CD8-positive, alpha-beta memory T cell (primary cell): ENCODE measurements at places on chromosomes 5 and 9. TPM values are rescaled to one million over a fixed set of nuclear protein-coding genes. Genes with fewer than 3 reads are reported as not detected.

DNA sequence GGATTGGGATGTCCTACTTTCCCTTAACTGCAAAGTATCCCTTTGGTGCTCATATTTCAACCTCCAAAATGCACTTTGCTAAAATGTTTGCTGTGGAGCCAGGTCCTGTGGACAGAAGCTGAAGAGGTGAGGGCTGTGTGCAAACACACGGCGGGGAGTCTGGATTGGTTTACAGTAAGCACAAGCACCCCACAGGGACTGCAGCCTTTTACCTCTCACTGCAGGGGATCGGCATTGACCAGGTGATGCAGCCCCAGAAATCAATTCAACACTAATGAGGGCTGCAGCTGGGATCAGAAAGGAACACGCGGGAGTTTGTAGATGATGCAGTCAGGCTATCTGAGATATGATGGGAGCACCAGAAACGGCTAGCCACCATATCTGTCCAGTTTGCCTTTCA is 450.9 kb downstream of the CCDC171 start:
- no peak for DNase-seq
- H3K27ac ChIP-seq = no peak overlapping the region
- no peaks in the 10 kb centered on the region for H3K27me3 ChIP-seq
- H3K4me1 ChIP-seq = no peaks in the 10 kb centered on the region
- no peak overlapping the region for H3K4me3 ChIP-seq

DNA sequence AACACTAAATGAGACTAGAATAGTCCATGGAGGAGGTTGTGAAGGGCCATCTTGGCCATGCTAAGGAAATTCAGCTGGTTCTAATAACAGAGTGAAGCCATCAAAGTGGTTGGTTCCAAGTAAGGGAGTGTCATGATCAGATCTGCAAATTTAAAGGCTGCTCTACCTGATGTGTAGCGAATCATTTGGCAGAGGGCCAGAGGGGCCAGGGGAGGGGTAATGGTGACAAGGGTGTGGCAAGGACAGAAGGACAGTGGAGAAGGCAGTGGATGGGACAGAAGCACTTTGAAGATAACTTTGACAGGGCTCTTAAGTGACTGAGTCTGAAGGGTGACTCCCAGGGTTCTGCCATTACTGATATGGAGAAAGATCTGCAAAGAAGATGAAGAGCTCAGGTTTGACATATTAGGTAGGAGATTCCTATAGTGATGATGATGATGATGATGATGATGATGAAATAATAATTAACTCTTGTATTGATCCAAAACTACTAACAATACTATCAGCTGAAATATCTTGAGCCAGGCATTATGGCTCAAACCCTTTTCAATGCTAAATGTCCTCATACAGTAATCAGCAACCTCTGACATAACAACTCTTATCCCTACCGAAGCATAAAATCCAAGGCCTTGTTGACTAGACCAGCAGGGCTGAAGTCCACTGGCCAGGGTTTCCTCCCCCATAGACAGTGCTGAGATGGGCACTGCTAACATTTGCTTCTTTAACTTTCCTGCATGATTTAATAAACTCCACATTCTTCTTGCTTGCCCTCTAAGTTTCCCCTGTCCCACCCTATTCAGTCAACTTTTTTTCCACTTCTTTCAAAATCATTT is 20.0 kb downstream of the KIAA1191 start:
- H3K4me3 ChIP-seq = no peak overlapping the region
- no peaks in the 10 kb centered on the region for H3K4me1 ChIP-seq
- no peaks in the 10 kb centered on the region for H3K27me3 ChIP-seq
- H3K36me3 ChIP-seq = peaks cover 21% of the 10 kb centered on the region
- no peak for DNase-seq

- no peak for DNase-seq
- H3K4me1 ChIP-seq = no peaks in the 10 kb centered on the region
- peaks cover 3% of the 10 kb centered on the region for H3K27me3 ChIP-seq
- no peak overlapping the region for H3K27ac ChIP-seq
- H3K4me3 ChIP-seq = no peak overlapping the region
- no peaks in the 10 kb centered on the region for H3K36me3 ChIP-seq
Observed at GRCh38 chr5:66882606-66883227, 286.5 kb downstream of the MAST4 start.

- H3K27me3 ChIP-seq = no peaks in the 10 kb centered on the region
- H3K36me3 ChIP-seq = peaks cover 56% of the 10 kb centered on the region
- peaks cover 32% of the 10 kb centered on the region for H3K4me1 ChIP-seq
- no peak for DNase-seq
- H3K27ac ChIP-seq = peak overlapping the region; percentile 25
Observed at GRCh38 chr5:178207183-178207916, 3.0 kb downstream of the HNRNPAB start.

DNA sequence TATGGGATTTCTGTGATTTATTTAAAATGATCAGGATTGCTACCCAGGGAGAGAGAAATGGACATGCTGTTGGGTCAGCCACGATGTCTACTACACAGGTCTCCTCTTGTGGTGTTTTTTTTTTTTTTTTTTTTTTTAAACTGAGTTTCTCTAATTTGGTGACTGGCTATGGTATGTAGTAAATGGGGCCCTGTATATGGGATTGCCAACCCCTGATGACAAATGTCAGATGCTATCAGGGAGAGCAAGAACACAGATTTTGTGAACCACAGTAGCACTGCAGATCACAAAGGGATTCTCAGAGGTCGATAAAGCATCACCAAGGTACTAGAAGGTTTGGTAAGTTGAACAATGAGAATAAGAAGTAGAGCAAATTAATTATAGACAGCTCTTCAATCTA is 16.5 kb upstream of the TNFAIP8 start:
- no peaks in the 10 kb centered on the region for H3K36me3 ChIP-seq
- H3K4me1 ChIP-seq = peaks cover 100% of the 10 kb centered on the region
- peak overlapping the region; percentile 24 for H3K4me3 ChIP-seq
- DNase-seq = no peak
- H3K27ac ChIP-seq = peak overlapping the region; percentile 2

- no peaks in the 10 kb centered on the region for H3K27me3 ChIP-seq
- H3K4me1 ChIP-seq = peaks cover 21% of the 10 kb centered on the region
- no peaks in the 10 kb centered on the region for H3K36me3 ChIP-seq
- DNase-seq = no peak
- no peak overlapping the region for H3K27ac ChIP-seq
Observed at GRCh38 chr5:54651482-54652076, 134.0 kb downstream of the SNX18 start.

DNA sequence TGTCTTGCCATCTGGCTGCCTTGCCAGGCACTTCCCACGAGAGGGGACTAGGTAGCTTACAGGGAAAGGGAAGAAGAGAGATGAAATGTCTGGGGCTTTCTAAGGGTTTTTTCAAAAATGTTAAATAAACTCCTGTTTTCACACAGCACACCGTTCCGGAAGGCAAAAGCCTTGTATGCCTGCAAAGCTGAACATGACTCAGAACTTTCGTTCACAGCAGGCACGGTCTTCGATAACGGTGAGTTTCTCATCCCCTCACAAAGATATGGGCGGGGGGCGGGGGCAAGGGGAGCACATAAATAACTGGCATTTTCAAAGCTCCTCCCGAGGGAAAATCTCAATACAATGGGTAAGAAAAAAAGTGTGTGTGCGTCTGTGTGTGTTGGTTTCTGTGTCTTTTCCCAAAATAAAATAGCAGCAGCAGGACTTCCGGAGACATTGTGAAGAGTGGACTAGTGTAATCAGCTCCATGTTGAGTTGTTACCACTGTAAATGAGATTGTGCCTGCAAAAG is 189.6 kb downstream of the NR3C1 start:
- peak overlapping the region; percentile 63 for H3K27ac ChIP-seq
- no peaks in the 10 kb centered on the region for H3K4me1 ChIP-seq
- H3K36me3 ChIP-seq = no peaks in the 10 kb centered on the region
- DNase-seq = no peak
- no peaks in the 10 kb centered on the region for H3K27me3 ChIP-seq
- no peak overlapping the region for H3K4me3 ChIP-seq

GRCh38 chr5:141994511-141995136 is 18.2 kb downstream of the GNPDA1 start:
- no peak overlapping the region for H3K27ac ChIP-seq
- no peak for DNase-seq
- H3K4me3 ChIP-seq = no peak overlapping the region
- peaks cover 4% of the 10 kb centered on the region for H3K36me3 ChIP-seq
- H3K27me3 ChIP-seq = no peaks in the 10 kb centered on the region
- H3K4me1 ChIP-seq = peaks cover 9% of the 10 kb centered on the region

GRCh38 chr9:124502711-124503702 is 4.2 kb downstream of the NR5A1 start:
- H3K36me3 ChIP-seq = no peaks in the 10 kb centered on the region
- H3K27ac ChIP-seq = no peak overlapping the region
- H3K4me1 ChIP-seq = peaks cover 4% of the 10 kb centered on the region
- no peak overlapping the region for H3K4me3 ChIP-seq
- H3K27me3 ChIP-seq = peaks cover 14% of the 10 kb centered on the region

- peak overlapping the region; percentile 76 for H3K27ac ChIP-seq
- peaks cover 9% of the 10 kb centered on the region for H3K27me3 ChIP-seq
- no peaks in the 10 kb centered on the region for H3K36me3 ChIP-seq
Observed at GRCh38 chr9:114504341-114505186, 709 bp downstream of the WHRN start.

GRCh38 chr5:14059810-14060209 is 83.3 kb upstream of the TRIO start:
- no peaks in the 10 kb centered on the region for H3K36me3 ChIP-seq
- H3K4me3 ChIP-seq = no peak overlapping the region
- no peaks in the 10 kb centered on the region for H3K4me1 ChIP-seq
- no peak for DNase-seq
- no peak overlapping the region for H3K27ac ChIP-seq
- H3K27me3 ChIP-seq = no peaks in the 10 kb centered on the region

DNA sequence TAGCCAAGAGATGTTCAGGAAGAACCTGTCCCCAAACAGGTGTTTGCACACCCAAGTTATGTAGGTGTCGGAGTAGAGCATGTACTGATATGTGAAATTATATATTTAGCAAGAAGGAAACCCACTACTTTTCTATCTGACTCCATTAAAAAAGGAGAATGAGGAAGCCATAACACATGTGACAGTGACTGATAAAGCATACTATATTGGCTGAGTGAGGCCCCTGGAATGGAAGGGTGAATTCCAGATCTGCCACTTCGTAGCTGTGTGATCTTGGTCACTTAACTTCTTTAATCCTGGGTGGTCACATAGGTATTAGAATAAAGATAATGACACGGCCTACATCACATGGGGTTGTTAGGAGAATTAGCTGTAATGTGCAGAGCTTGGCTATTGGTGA is 116.0 kb upstream of the MAN2A1 start:
- H3K4me1 ChIP-seq = no peaks in the 10 kb centered on the region
- H3K27me3 ChIP-seq = no peaks in the 10 kb centered on the region
- no peaks in the 10 kb centered on the region for H3K36me3 ChIP-seq
- H3K27ac ChIP-seq = no peak overlapping the region
- no peak for DNase-seq

DNA sequence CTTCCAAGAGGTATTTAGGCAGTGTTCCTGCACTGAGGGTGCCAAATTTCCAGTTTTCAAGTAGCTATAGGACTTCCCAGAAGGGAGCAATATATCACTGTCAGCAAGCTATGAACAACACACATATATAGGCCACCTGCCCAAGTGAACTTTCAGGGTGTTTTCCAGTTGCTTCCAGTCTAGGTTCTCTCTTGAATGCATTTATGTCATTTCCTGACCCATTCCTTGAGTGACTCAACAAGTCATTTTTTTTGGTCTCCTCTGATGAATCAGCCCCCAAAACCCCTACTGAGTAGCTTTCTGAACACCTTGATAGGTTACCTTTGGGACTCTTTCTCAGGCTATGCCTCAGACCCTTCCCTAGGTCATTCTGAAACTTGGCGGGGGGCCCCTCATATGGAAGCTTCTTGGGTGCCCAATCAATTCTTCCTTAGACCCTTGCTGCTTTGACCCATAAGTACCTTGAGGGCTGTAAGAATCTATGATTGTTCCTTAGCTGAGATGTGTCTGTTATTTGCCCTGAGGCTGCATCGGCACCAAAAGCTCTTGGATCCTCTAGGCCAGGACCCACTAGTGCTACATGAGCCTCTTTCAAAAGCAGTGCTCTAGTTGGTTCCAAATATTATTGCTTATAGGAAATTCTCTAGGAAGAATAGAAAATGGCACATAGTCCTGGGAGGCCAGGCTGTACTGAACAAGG is 12.4 kb downstream of the DNAJB5 start:
- DNase-seq = no peak
- H3K27ac ChIP-seq = peak overlapping the region; percentile 12
- no peaks in the 10 kb centered on the region for H3K36me3 ChIP-seq
- no peak overlapping the region for H3K4me3 ChIP-seq
- H3K4me1 ChIP-seq = no peaks in the 10 kb centered on the region

DNA sequence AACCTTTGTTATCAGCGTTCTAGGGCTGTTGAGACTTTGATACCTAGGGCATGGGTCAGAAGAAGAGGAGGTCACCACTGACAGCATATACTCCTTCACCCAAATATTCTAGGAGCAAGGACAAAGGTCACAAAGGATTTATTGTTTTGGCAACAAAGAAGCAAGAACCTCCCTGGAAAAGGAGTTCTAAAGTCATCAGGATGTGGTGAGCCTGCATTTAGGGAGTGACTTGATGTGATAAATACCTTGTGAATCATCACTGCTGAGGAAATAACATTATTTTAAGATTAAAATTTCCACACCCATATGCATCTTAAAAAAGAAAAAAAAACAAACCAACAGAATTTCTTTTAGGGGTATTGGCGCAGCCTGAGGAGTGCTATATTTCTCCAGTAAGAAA is 13.9 kb downstream of the IFNA1 start:
- no peaks in the 10 kb centered on the region for H3K4me1 ChIP-seq
- no peaks in the 10 kb centered on the region for H3K36me3 ChIP-seq
- no peaks in the 10 kb centered on the region for H3K27me3 ChIP-seq

DNA sequence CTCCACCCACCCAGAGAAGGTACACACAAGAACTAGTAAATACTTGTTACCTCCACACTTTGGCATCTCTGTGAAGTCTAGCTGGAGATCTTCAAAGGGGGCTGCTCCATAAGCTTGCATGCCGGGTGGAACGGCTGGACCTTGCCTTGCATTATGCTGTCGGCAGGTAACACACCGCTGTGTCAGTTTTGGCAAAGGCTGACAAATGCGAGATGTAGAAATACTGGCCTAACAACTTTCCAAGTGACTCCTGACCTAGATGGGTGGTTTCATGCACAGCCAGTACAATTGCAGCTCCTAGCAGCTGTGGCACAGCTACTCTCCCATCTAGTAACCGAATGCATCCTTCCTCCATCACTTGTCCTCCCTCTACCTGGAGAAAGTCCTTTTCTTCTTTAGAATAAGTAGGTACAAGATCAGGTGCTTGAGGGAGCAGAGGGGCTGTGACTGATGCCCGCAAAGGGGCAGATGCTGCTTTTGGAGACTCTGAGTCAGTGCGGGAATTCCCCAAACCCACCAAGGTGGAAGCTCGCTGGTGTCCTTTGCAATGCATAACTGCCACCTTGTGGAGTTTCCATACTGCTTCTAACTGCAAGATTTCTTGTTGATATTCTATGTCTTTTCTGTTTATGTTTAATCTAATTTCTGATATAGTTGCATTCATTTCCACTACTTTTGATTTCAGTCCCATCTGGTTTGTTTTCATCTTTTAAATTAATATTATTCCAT is 78.4 kb downstream of the TMEM161B start:
- no peak for DNase-seq
- no peak overlapping the region for H3K4me3 ChIP-seq
- H3K36me3 ChIP-seq = peaks cover 5% of the 10 kb centered on the region
- H3K27me3 ChIP-seq = no peaks in the 10 kb centered on the region
- no peaks in the 10 kb centered on the region for H3K4me1 ChIP-seq

HMMR gene
- total RNA-seq = 40.6 TPM

IFNA13 gene
- not detected for total RNA-seq

SH3RF2 gene
- total RNA-seq = not detected

SMIM32 gene
- total RNA-seq = not detected
